Cardiac muscle cell (in vitro differentiated cells and primary cell): ENCODE measurements at places on chromosomes 12 and 14. TPM values are rescaled to one million over a fixed set of nuclear protein-coding genes. Genes with fewer than 3 reads are reported as not detected.

- no peaks in the 10 kb centered on the region for H3K27me3 ChIP-seq
- H3K27ac ChIP-seq, result peak overlapping the region; percentile 49
- peaks cover 13% of the 10 kb centered on the region for H3K36me3 ChIP-seq
- no peak overlapping the region for H3K4me3 ChIP-seq
- peak; percentile 83 for DNase-seq
Measured at GRCh38 chr12:6827437-6827911, 733 bp upstream of the P3H3 start.

The NUBPL gene
- total RNA-seq, result 27.4 and 30.8 TPM in 2 replicates

- DNase-seq, result no peak
- H3K36me3 ChIP-seq, result no peaks in the 10 kb centered on the region
- H3K27ac ChIP-seq, result no peak overlapping the region
- no peak overlapping the region for H3K4me3 ChIP-seq
- H3K27me3 ChIP-seq, result no peaks in the 10 kb centered on the region
Measured at GRCh38 chr12:12428047-12428446, 71.2 kb downstream of the BORCS5 start.

The TSPAN19 gene
- total RNA-seq, result 0.06 and 0.74 TPM in 2 replicates

DNA sequence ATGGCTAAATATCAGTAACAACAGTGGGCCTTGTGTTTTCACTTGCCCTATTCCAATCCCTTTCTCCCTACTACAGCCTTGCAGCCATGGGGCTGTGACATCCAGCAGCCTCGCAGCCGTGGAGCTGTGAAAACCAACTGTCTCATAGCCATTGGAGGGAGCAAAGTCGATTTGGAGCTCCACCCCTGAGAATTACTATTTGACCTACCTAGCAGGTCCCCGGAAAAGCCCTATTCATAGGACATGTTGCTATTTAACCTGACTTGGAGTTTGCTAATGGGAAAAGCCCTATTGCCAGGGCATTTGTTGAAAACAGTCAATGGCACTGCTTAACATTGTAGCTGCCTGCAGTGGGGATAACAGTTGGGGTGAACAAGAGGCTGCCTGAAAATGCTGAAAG, 33.3 kb downstream of the ERG28 start:
- H3K4me3 ChIP-seq, result no peak overlapping the region
- H3K27me3 ChIP-seq, result no peaks in the 10 kb centered on the region
- H3K4me1 ChIP-seq, result no peaks in the 10 kb centered on the region
- DNase-seq, result no peak
- no peaks in the 10 kb centered on the region for H3K36me3 ChIP-seq
- H3K27ac ChIP-seq, result no peak overlapping the region

DNA sequence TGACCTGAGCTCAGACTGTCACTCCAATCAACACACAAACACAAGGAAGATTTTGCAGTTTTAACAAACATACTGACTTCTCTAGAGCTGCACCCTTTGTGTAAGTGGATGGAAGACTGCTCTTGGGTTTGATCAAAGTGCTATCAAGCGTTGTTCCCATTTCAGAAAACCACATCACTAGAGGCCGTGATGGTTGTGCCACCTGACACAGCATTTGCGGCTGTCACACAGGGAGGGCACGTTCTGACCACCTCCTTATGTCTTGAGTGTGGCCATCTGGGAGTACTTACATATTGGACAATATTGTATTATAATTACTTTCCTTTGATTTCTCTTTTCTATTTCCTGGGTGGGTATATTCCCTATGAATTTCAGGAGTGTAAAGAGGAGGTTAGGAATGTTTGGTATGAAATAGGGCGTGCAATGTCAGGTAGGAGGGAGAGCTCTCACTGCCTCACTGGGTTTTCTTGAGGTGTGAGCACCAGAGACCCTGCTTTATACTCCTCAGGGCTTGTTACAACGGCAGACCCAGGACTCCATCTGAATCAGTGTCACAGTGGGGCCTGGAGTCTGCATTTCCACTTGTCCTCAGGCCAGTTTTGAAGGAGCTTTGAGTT, 74.3 kb downstream of the SYNE3 start:
- no peaks in the 10 kb centered on the region for H3K36me3 ChIP-seq
- DNase-seq, result no peak
- H3K27ac ChIP-seq, result no peak overlapping the region
- no peaks in the 10 kb centered on the region for H3K4me1 ChIP-seq

- DNase-seq, result no peak
- H3K27me3 ChIP-seq, result no peaks in the 10 kb centered on the region
- H3K4me1 ChIP-seq, result no peaks in the 10 kb centered on the region
- H3K27ac ChIP-seq, result no peak overlapping the region
- H3K4me3 ChIP-seq, result no peak overlapping the region
Measured at GRCh38 chr14:81187832-81188522, 32.8 kb downstream of the GTF2A1 start.

GRCh38 chr12:120162763-120163162, 31.8 kb downstream of the GCN1 start:
- H3K27ac ChIP-seq, result no peak overlapping the region
- H3K27me3 ChIP-seq, result no peaks in the 10 kb centered on the region
- DNase-seq, result no peak
- no peak overlapping the region for H3K4me3 ChIP-seq

DNA sequence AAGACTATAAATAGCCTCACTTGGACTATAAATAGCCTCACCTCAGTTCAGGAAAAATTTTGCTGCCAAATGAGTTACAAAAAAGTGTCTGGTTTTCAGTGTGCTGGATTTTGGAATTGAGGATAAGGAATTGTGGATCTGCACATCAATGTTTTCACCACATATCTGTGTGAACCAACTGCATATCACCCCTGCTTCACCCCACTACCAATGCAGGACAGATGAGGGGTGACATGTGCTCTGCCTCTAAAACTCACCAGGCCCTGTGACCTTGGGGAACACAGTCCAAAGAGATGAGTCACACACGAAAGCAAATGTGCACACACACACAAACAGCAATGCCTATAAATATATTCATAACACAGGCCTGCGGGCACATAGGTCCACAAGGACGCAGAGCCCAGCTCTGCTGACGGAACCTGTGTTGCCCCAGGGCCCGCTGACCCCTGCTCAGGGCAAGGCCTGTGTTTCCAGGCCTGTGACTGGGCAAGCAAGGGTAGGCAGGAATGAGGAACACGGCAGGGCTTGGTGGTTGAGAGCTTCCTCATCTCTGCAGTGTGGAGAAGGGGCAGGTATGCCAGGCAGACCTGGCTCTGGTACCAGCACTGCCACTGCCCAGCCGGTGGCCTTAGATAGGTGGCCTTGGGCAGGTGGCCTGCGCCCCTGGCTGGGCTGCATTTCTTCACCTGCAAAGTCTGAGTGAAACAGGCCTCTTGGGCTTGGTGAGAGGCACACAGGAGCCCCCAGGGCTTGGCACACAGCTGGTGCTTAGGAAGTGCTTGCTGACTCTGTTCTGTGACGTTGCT, 82.4 kb downstream of the ARL6IP4 start:
- H3K4me1 ChIP-seq, result peaks cover 45% of the 10 kb centered on the region
- DNase-seq, result peak; percentile 50
- no peaks in the 10 kb centered on the region for H3K27me3 ChIP-seq

The C12orf60 gene
- 0.56 and 1.0 TPM in 2 replicates for total RNA-seq

- H3K27ac ChIP-seq, result no peak overlapping the region
- no peak overlapping the region for H3K4me3 ChIP-seq
- DNase-seq, result no peak
- no peaks in the 10 kb centered on the region for H3K36me3 ChIP-seq
- no peaks in the 10 kb centered on the region for H3K27me3 ChIP-seq
Measured at GRCh38 chr14:68805414-68805813, 12.5 kb upstream of the ZFP36L1 start.

GRCh38 chr12:104858611-104859543, 99.2 kb downstream of the SLC41A2 start:
- no peak for DNase-seq
- peaks cover 43% of the 10 kb centered on the region for H3K4me1 ChIP-seq
- H3K27me3 ChIP-seq, result no peaks in the 10 kb centered on the region
- no peaks in the 10 kb centered on the region for H3K36me3 ChIP-seq
- H3K4me3 ChIP-seq, result no peak overlapping the region

The TAS2R10 gene
- 1.2 and 1.9 TPM in 2 replicates for total RNA-seq

- H3K36me3 ChIP-seq, result no peaks in the 10 kb centered on the region
- no peak overlapping the region for H3K4me3 ChIP-seq
- no peaks in the 10 kb centered on the region for H3K27me3 ChIP-seq
Measured at GRCh38 chr12:69925291-69925690, 100.3 kb downstream of the MYRFL start.

DNA sequence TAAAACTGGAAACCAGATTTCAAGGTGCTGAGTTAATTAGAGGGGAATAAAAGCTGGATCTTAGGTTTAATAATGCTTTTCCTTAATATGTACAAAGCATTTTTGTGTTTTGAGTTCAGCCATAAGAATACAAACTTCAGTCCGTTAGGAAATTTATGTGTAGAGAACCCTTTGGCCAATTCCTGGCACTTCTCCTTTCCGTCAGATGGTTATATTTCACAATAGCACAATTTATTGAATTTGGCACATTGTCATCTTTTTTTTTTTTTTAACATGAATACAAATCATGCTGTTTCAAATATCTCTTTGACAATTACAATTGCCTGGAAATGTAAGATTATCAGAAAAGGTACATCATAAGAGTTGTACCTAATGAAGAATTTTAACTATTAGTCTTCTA, 56.2 kb upstream of the DDHD1 start:
- no peaks in the 10 kb centered on the region for H3K27me3 ChIP-seq
- H3K4me3 ChIP-seq, result no peak overlapping the region
- DNase-seq, result peak; percentile 60
- no peaks in the 10 kb centered on the region for H3K4me1 ChIP-seq
- no peak overlapping the region for H3K27ac ChIP-seq

DNA sequence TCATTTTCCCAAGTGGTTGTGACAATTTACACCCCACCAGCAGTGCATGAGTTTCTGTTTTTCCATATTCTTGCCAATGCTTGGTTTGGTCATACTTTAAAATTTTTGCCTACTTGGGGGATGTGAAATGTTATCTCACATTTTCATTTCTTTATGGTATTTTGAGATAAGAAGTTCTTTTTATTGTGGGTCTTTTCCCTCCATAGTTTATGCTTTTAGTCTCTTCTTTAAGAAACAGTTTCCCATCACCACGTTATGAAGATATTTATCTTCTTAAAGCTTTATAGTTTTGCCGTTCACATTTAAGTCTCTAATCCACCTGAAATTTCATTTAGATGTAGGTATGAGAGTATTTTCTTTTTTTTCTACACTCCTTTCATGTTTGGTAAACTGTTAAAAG, 95.7 kb downstream of the PPM1A start:
- H3K27me3 ChIP-seq, result no peaks in the 10 kb centered on the region
- no peak overlapping the region for H3K4me3 ChIP-seq
- peaks cover 4% of the 10 kb centered on the region for H3K4me1 ChIP-seq

- peak; percentile 57 for DNase-seq
- no peak overlapping the region for H3K27ac ChIP-seq
- no peak overlapping the region for H3K4me3 ChIP-seq
- no peaks in the 10 kb centered on the region for H3K27me3 ChIP-seq
- no peaks in the 10 kb centered on the region for H3K4me1 ChIP-seq
- no peaks in the 10 kb centered on the region for H3K36me3 ChIP-seq
Measured at GRCh38 chr14:56490379-56490778, 89.2 kb upstream of the TMEM260 start.

DNA sequence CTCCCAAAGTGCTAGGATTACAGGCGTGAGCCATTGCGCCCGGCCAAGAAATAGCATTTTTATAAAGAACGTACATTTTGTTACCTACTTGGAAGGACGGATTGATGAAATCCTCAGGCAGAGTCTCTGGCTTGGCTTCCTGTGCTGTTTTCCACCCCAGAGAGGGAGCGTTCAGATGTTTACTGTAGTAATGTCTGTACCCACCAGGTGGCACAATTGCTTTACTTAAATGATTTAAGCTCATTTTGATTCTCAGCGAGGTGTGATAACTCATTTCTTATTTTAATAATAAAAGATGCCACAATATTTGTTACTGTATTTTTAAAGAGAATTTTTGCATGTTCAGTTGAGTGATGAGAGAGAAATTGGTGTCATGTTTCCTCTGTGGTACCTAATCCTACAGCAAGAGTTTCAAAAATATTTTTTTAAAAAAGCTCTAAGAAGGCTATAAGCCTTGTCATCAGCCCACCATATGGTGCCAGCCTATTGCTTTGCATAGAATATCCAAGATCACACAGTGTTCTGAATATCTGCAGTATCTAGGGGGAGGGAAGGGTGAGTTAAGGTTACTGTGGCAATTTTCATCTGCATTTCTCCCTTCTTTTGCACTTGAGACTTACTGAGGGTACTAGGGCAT, 82.6 kb upstream of the TRAF3 start:
- peaks cover 23% of the 10 kb centered on the region for H3K4me1 ChIP-seq
- no peak overlapping the region for H3K4me3 ChIP-seq
- no peak overlapping the region for H3K27ac ChIP-seq
- no peaks in the 10 kb centered on the region for H3K27me3 ChIP-seq
- peak; percentile 85 for DNase-seq
